ENCODE measurements at places on chromosomes 11 and 22.

GRCh38 chr11:72684236-72684912, 10.2 kb upstream of the PDE2A start:
- peak; percentile 71 for DNase-seq

GRCh38 chr11:117238221-117238620, 5.8 kb downstream of the RNF214 start:
- DNase-seq: no peak

GRCh38 chr22:30718938-30719337, 24.3 kb downstream of the OSBP2 start:
- DNase-seq: no peak

DNA sequence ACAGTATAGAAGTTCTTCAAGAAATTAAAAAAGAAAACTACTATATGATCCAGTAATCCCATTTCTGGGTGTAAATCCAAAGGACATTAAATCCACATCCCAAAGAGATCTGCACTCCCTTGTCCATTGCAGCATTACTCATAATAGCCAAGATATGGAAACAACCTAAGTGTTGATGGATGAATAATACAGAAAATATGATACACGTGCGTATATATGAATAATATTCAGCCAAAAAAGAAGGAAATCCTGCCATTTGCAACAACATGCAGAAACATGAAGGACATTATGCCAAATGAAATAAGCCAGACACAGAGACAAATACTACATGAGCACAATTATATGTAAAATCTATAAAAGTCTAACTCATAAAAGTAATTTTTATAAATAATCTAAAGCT, 306.3 kb upstream of the ANO3 start:
- peak; percentile 51 for DNase-seq

GRCh38 chr22:43109921-43110443, 568 bp upstream of the BIK start:
- DNase-seq: no peak

GRCh38 chr11:17561111-17561415, 14.0 kb downstream of the OTOG start:
- DNase-seq: no peak

DNA sequence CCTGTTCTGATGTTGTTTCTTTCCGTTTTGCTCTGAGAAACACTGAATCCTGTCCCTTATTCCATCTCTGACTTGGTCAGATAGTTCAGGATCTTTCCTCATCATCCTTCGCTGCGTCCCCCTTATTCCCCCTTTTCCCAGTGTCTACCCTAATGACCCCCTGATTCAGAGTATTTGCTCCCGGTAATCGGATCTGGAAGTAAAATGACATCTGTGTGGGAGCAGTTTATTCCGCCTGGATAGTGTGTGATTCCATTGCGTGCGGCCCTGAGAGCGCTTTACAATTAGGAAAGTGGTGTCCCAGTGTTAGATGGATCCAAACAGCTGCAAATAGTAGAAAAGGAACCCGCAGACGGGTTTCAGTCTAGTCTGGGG, 606 bp downstream of the DRG1 start:
- DNase-seq: peak; percentile 27

DNA sequence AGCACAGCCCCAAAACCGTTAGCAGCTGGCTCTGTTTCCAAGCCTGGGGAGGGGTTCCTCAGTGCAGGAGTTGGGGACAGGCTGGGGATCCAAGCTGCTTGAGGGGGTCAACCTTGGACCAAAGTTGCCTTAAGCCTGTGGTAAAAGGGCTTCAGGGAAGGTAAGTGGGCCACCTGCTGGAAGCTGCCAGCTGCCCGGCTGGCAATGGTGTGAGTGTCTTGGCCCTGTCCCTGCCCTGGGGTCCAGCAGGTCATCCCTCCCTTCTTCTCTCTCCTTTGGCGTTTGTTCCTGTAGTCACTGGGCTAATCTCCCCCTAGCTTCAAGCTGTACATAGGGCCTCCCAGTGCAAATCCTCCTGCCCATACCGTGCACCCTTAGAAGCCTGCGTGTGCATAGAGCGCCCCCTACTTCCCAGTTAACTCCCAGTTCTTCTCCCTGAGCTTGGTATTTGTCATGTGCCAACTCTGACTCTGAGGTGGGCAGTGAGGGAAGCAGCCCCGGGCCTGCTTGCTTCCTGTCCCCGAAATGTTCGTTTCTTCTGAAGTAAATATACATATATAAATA, 4.4 kb downstream of the TMEM258 start:
- DNase-seq: peak; percentile 81

GRCh38 chr11:62603776-62604299, 2.2 kb upstream of the MTA2 start:
- no peak for DNase-seq

GRCh38 chr11:93729129-93729616, 12.1 kb downstream of the TAF1D start:
- DNase-seq: no peak

DNA sequence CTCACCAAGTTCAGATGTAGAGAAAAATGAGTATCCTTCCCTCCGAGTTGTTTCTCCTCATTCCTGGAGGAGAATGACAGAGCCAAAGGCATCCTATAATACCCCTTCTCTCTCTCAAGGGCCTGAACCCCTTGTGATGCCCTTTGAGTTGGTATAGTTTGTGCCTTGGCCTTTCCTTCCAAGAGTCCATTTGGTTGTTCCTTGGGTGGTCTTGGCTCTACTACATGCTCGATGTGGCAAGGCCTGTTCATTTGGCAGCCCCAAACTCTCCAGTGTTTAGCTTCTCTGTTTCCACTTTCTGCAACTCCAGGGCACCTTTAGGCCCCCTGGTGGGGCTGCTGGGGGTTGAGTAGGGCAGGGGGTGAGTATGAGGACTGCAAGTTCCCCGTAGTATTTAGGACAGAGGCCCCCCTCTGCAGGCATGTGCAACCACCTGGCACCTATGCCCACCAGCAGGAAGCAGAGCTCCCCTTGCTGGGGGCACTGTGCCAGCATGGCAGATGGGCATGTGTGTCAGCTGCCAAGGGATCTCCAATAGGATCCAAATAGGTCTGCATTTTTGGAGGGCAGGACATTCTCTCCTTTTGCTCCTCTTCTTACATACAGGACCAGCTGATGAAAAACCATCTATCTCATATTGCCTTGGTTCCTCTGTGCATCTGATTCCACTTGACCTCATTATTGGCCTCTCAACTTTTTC, 217.2 kb upstream of the CADM1 start:
- DNase-seq: no peak

DNA sequence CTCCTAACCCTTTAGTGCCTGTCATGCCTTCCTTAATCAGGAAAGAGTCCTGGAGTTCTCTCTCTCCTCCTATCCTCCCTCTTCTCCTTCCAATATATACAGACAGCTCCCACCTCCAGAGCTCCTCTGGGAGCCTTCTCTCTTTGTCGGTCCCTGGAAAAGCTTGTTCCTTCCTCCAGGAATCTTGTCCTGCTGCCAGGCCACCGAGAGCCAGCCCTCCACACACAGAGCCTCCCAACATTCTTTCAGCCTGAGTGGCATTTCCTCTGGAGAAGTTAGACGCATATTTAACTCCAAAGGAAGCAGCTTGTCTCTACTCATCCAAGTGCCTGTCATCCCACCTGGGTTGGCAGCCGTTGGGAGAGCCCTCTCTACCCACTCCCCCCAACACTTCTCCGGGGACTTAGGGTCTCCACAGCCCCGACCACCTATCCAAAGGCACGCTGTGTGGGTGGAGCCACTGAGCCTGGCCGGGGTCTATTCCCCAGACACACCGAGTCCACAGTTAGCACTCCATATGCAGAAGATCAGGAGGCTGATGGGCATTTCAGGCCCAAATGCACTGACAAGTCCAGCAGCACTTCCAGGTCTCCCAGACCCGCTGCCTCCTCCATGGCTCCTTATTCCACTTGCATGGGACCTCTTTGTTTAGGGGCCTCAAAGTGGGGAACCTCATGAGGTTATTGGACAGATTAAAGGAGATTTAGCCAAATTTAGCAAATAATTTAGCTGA, 31.1 kb downstream of the DKK3 start:
- peak; percentile 92 for DNase-seq

DNA sequence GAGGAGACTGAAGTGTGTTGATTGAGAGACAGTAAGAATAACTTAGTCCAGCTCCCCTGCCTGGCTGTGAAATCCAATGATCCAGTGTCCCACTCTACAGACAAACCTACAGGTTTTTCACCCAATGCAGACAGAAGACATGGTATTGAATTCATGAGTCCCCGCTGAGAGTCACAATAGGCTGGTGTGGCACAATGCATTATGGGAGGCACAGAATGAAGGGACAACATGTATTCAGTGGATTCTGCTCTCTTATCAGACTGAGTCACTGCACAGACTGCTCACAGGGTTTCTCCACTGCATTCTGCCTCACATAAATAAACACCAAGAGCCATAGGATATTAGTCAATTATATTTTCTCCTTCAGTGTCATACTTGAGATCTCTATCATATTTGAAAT, 55.2 kb upstream of the TOP3B start:
- peak; percentile 71 for DNase-seq

DNA sequence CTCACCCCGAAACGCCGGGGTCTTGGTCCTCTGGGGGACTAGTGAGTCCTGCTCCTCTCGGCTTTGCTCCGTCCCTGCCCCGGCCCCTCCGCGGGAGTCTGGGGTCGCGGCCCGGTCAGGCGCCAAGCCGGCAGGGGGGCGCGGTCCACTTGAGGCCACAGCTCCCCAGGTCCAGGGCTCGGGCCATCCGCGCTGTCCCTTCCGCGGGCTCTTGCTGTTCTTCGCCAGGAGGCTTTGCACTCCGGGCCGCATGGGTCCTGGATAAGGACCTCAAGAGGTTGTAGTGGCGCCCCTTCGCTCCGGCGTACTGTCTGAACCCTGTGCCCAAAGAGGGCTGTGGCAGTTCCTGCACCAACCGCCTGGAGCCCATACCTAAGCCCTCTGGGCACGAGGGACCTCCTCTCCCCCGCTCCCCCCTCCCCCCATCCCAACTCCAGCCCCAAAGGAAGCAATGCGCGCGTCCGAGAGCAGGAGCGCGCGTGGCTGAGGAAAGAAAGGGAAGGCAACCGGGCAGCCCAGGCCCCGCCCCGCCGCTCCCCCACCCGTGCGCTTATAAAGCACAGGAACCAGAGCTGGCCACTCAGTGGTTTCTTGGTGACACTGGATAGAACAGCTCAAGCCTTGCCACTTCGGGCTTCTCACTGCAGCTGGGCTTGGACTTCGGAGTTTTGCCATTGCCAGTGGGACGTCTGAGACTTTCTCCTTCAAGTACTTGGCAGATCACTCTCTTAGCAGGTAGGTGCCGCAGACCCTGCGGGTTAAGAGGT, at the start of gene ADM:
Gene ADM, plus strand, starts transcription at position 579 of the 767 bp plus-strand sequence. CDS start 628 bp downstream, outside the sequence.
- peak; percentile 96 for DNase-seq

- DNase-seq: peak; percentile 59
Measured at GRCh38 chr11:43944761-43945311, 2.4 kb downstream of the C11orf96 start.

DNA sequence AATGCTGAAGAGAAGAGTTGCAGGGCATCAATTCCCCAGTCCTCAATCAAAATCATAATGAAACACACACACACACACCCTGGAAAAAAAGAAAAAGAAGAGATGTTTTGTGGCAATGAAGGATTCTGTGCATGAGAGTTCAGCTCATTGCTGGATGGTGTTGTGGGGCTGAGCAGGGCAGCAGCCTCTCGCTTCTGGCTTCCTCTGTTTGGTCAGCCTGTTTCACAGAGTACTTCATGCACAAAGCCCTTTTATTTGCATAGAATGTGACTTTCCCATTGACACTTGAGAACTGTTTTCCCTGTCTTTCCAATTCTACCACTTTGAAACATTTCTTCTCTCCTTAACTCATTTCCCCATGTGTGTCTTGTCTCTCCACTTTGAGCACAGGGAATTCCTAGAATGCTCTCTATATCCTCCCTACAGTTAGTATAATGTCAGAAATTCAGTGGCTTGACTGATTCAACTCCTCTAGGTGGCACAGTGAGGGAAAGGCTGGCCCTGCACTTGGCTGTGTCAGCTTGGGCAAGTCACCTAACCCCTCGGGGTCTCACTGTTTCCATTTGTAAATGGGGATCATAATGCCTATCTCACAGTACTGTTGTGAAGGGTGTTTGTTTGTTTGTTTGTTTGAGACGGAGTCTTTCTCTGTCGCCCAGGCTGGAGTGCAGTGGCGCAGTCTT, 25.4 kb upstream of the BSX start:
- DNase-seq: no peak

GRCh38 chr11:103681855-103682254, 354.6 kb upstream of the DDI1 start:
- DNase-seq: no peak

DNA sequence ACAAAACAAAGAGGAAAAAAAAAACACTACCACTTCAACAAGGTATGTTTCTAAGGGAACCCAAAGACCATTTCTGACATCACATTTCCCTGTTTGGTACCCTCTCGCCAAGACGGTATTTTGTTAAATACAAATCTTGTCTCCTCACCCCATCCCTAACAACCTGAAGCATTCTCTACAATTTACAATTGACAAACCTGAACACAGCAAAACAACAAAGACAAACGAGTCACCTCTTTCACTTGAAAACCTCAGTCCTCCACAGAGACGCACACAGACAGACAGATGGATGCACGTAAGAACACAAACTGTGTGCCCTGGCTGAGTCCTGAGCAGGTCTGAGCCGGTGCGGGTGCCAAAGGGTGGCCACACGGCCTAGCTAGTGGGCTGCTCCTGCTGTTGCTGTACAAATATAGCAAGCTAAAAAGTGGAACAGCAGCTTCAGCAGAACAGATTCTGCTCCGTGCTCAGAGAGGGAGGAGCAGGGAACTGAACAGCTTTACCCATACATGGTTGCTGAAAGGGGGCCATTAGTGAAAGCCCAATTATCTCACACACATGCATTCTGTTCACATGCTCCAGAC, 28.5 kb downstream of the CELF1 start:
- DNase-seq: peak; percentile 28

DNA sequence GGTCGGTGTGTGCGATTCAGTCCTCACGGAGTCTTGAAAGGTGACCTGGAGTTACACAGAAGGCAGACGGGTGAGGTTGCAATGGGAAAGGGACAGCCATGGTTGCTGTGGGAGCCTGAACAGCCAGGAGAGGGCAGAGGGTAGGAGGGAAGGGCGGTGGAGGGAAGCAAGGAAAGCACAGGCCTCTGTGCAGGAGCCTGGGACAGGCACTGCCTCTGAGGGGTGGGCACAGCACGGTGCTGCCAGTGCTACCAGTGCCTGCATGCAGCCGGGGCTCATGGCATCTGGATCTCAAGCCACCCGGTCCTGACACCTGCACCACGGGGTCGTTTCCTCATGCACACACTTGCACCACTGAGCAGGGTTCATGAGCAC, 401.0 kb downstream of the TBC1D22A start:
- no peak for DNase-seq

GRCh38 chr11:66068923-66069714, 953 bp upstream of the PACS1 start:
- DNase-seq: peak; percentile 74

DNA sequence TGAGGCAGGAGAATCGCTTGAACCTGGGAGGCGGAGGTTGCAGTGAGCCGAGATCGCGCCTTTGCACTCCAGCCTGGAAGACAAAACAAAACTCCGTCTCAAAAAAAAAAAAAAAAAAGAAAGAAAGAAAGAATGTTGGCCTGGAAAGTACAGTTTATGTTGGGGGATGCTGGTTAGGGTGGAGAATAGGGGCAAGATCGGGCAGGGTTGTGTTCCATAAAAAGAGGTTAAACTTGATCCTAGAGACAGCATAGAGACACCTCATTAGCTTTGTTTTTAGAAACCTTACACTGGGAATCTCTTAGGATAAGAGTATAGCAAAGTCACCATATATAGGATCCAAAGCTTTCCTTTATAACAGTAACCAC, 1.9 kb upstream of the FTH1 start:
- no peak for DNase-seq

- DNase-seq: no peak
Measured at GRCh38 chr11:21927628-21928027, 265.3 kb upstream of the ANO5 start.

GRCh38 chr11:35536470-35536869, 11.1 kb upstream of the PAMR1 start:
- no peak for DNase-seq
